ENCODE measurements at places on chromosomes 5 and 9. TPM values are rescaled to one million over a fixed set of nuclear protein-coding genes. Genes with fewer than 3 reads are reported as not detected.
A peak's percentile ranks its signal among the peaks of the same experiment; 100 is the strongest.

The ZNF483 gene
- 5.8 TPM for total RNA-seq

The LCN1 gene
- not detected for total RNA-seq

The HINT2 gene
- 71.1 TPM for total RNA-seq

The PCDHA13 gene
- not detected for total RNA-seq

The HRH2 gene
- total RNA-seq, result 47.7 TPM

The C5orf34 gene
- total RNA-seq, result 0.22 TPM

The TMEM252 gene
- not detected for total RNA-seq

The GMCL2 gene
- total RNA-seq, result not detected

The DOCK2 gene
- 4.2 TPM for total RNA-seq

The TOR1B gene
- 10.6 TPM for total RNA-seq

The SH3RF2 gene
- total RNA-seq, result 376 TPM

DNA sequence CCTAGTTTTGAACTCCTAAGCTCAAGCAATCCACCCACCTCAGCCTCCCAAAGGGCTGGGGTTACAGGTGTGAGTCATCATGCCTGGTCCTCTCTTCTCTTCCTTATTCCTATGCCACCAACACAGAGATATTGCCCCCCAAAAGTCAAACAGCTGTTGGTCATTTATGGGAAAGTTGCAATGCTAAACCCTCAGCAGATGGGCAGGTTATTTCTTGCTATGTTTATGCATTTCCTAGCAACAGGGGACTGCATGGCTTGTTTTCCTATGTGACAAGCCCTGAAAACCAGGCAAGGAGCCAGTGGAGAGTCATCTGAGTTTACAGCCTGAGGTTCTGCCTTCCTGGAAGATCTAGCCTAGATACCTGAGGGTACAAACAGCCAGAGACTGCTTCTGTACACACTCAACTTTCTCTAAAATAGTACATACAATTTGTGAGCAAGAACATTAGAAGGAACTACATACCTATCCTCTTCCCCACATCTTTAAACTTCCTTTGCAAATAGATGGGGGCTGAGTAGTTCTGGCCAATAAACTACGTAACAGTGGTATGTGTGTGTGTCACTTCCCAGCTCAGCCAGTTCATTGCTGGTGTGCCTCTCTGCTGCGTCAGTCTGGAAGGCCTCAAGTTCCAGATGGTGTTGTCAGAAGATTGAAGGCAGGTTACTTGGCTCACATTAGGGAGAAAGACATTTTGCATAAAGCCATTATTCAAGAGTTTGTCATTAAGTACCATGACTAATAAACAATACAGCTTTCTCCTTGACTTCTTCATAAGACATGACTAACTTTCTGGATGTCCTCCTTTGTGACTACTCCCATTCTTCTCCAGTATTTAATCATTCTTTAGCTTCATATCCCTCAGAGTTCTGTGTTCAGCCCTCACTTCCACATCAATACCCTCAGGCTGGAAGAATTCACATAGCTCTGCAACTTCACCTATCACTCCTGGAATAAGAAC, 65.3 kb downstream of the CSNK1A1 start:
- H3K4me3 ChIP-seq, result no peak overlapping the region
- H3K27ac ChIP-seq, result peak overlapping the region; percentile 94
- peak; percentile 73 for DNase-seq
- H3K27me3 ChIP-seq, result no peaks in the 10 kb centered on the region

- H3K27me3 ChIP-seq, result no peaks in the 10 kb centered on the region
- peak overlapping the region; percentile 80 for H3K27ac ChIP-seq
- no peak overlapping the region for H3K4me3 ChIP-seq
- DNase-seq, result no peak
These were observed 12.8 kb downstream of the SEMA5A start for GRCh38 chr5:9533096-9533495.

DNA sequence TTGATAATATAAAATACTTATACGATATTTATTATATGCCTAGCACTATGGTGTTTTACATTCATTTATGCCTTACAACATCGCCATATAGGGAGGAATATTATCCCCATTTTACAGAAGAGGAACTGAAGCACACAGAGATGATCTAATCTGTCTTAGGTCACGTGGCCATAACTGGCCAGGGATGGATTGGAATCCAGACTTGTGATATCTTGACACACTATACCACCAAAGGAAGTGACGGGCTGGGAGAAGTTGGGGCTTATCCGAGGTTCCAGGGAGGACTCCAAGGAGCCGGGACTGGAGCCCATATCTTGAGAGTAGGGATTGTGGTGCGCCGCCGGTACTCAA, 129.8 kb downstream of the TMEM174 start:
- no peaks in the 10 kb centered on the region for H3K36me3 ChIP-seq
- H3K4me1 ChIP-seq, result peaks cover 30% of the 10 kb centered on the region
- no peak for DNase-seq
- H3K27ac ChIP-seq, result no peak overlapping the region

GRCh38 chr5:10634562-10634961, 70.7 kb downstream of the ANKRD33B start:
- no peak overlapping the region for H3K4me3 ChIP-seq
- no peak for DNase-seq
- peaks cover 12% of the 10 kb centered on the region for H3K4me1 ChIP-seq
- peaks cover 4% of the 10 kb centered on the region for H3K36me3 ChIP-seq

GRCh38 chr9:69996967-69997366, 46.7 kb upstream of the MAMDC2 start:
- no peaks in the 10 kb centered on the region for H3K27me3 ChIP-seq
- DNase-seq, result no peak
- no peaks in the 10 kb centered on the region for H3K36me3 ChIP-seq
- H3K27ac ChIP-seq, result peak overlapping the region; percentile 75

- peak overlapping the region; percentile 82 for H3K27ac ChIP-seq
- no peaks in the 10 kb centered on the region for H3K36me3 ChIP-seq
- H3K4me3 ChIP-seq, result peak overlapping the region; percentile 76
- H3K27me3 ChIP-seq, result peaks cover 53% of the 10 kb centered on the region
- peaks cover 38% of the 10 kb centered on the region for H3K4me1 ChIP-seq
- peak; percentile 14 for DNase-seq
These were observed 1.5 kb downstream of the FBN2 start for GRCh38 chr5:128536254-128537220.

DNA sequence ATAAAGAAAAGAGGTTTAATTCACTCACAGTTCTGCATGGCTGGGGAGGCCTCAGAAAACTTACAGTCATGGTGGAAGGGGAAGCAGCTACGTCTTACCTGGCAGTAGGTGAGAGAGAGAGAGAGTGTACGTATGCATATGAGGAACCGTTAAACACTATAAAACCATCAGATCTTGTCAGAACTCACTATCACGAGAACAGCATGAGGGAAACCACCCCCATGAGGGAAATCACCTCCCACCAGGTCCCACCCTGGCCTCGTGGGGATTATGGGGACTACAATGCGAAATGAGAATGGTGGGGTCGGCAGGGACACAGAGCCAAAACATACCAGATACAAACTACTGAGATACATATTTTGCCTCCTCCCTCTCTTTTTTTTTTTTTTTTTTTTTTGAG, 10.8 kb upstream of the FER start:
- DNase-seq, result no peak
- no peaks in the 10 kb centered on the region for H3K4me1 ChIP-seq
- H3K4me3 ChIP-seq, result no peak overlapping the region
- no peaks in the 10 kb centered on the region for H3K36me3 ChIP-seq
- H3K27me3 ChIP-seq, result no peaks in the 10 kb centered on the region

DNA sequence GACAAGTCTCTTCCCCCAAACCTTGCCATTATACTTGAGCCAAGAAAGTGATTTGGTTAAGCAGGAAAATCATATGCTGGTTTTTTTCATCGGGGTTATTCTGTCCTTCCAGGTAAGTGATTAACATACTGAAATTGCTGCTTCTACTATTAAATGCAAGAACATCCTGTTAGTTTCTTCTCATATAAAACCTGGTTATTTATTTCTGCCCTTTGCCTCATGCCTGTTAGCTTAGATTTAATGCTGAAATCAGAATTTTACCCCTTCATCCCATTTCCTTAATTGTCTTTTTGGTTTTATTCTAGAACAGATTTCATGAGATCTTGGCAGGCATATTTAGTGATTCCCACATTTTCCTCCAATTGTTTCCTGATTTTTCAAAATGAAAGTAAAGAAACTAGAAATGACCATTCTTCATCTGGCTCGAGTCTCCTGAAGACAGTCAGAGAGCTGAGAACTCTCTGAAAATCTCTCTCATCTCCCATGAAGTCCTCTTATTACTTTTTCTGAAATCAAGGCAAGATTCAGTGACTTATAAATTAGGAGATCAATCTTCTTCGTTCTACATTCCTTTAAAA, 132.9 kb downstream of the NFIB start:
- H3K4me3 ChIP-seq, result peak overlapping the region; percentile 44
- DNase-seq, result no peak
- no peaks in the 10 kb centered on the region for H3K36me3 ChIP-seq
- H3K27ac ChIP-seq, result peak overlapping the region; percentile 70
- no peaks in the 10 kb centered on the region for H3K27me3 ChIP-seq
- H3K4me1 ChIP-seq, result peaks cover 62% of the 10 kb centered on the region

DNA sequence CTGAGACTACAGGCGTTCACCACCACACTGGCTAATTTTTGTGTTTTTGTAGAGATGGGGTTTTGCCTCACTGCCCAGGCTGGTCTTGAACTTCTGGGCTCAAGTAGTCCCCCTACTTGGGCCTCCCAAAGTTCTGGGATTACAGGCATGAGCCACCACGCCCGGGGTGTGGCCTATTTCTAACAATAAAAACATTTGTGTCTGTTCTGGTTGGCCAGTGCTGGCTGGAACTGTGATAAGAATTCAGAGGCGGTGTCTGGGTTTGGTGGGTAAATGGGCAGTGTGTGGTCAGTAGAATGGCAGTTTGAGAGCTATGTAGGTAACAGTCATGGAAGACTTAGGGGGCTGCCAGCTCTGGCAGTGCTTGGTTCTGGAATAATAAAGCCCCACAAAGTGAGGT, 46.9 kb upstream of the SYNPO start:
- no peaks in the 10 kb centered on the region for H3K27me3 ChIP-seq
- no peaks in the 10 kb centered on the region for H3K36me3 ChIP-seq
- H3K4me3 ChIP-seq, result no peak overlapping the region

DNA sequence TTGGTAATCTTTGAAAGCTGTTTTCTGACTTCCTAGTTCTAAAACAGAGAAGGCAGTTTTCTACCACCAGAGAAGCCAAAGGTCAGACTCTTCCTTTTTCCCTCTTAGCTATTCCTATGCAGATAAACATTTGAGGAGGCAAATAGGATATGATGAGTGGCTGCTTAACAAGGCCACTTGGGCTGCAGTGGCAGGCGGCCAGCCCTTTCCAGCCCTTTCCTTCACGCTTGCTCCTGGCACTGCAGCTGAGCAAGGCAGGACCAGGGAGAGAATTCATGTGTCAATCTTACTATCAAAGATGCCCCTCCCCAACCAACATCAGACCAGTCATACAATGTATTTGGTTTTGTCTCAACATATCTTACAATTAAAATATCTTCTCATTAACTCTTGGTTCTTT, 36.8 kb upstream of the RNF38 start:
- no peaks in the 10 kb centered on the region for H3K27me3 ChIP-seq
- H3K36me3 ChIP-seq, result no peaks in the 10 kb centered on the region
- DNase-seq, result peak; percentile 41
- no peak overlapping the region for H3K27ac ChIP-seq
- peaks cover 21% of the 10 kb centered on the region for H3K4me1 ChIP-seq

GRCh38 chr5:178071108-178071507, 42.2 kb upstream of the N4BP3 start:
- no peaks in the 10 kb centered on the region for H3K36me3 ChIP-seq
- H3K27ac ChIP-seq, result no peak overlapping the region
- peaks cover 4% of the 10 kb centered on the region for H3K4me1 ChIP-seq
- no peak overlapping the region for H3K4me3 ChIP-seq
- no peak for DNase-seq

- DNase-seq, result no peak
- no peak within 1 kb of the TSS for H3K27ac ChIP-seq
- H3K4me1 ChIP-seq, result peaks cover 11% of the 10 kb centered on the region
- H3K27me3 ChIP-seq, result peaks cover 12% of the 10 kb centered on the region
These were observed at the start of gene SOX30 for GRCh38 chr5:157652377-157652692. Gene SOX30 (minus strand): TSS chr5:157652438. CDS start chr5:157652078, 360 bp downstream.

Measured in left ventricle myocardium inferior (tissue), 1 donor.